DMS153 (cell line): ENCODE measurements at places on chromosomes 6 and 20.

DNA sequence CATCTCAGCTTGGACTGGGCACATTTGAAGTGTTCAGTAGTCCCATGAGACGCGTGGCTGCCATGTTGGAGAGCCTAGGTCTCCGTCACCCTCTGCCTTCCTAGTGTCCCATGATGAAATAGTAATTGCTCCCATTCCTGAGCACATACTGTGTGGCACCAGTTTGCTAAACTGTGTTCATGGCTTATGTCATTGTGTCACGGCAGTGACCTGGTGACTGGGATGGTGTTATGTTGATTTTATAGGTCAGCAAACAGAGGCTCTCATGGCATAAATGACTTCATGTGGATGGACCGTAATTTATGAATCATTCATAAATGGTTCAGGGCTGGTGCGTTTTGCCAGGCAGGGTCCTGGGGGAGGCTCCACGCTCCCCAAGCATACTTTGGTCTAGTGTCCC lies 3.8 kb downstream of the BCAS4 start:
- no peak for DNase-seq

GRCh38 chr6:34512738-34513115 lies 43.4 kb downstream of the SPDEF start:
- DNase-seq: no peak

- DNase-seq: no peak
Observed at GRCh38 chr20:33209789-33210188, 7.4 kb upstream of the BPIFA3 start.

- DNase-seq: no peak
Observed at GRCh38 chr20:58436868-58437645, 48.0 kb downstream of the VAPB start.

DNA sequence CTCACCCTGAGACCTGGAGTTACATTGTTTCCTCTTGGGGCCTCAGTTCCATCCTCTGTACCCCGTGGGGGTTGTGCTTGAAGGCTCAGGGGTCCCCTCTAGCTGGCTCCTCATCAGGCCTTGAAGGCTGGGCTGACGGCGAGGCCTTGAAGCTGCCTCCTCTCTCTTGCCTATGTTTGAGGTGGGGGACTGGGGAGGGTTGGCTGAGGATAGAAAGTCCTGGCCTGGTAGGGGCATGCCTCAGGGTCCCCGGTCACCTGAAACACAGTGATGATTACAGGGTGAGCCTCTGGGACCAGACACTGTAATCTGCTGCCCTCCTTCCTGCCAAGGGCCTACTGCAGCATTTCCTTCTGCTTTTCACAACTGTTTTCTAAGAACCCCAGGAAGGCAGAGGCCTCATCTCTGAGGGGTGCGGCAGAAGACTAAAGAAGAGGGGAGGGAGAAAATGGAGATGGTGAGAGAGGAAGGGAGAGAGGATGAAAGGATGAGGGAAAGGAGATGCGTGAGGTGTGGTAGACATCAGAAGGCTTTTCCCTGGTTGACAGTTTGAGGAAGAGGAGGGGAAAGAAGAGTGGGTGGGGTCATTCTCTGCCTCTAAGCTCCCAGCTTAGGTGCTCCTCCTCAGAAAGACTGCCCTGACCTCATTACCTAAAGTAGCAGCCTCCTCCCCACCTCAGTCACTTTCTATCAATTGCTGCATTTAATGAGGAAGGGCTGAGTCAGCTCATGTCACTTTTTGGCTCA lies 29.7 kb downstream of the VEGFA start:
- no peak for DNase-seq

DNA sequence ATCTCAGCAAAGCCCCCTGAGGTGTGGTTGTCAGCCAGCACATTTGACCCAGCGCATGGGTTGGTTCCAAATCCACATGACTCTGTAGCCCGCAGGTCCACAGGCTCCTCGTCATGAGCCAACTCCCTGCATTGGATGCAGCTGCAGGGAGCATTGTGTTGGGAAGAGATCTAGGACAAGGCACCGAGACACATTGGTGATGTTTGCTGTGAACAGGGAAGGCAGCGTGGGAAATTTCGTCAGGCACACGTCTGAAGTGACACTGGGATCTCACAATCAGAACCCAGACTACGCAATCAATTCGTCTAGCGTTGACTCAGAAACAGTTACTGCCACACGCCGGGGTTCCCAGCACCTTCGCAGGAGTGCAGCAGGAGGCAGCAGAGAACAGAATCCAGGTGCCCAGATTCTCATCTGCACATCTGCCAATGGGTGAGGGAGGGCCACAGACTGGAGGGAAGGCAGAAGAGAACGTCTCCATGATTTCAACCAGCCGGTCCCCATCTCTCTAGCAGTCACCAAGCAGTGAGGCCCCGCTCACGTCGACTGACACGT lies 177.0 kb downstream of the TTLL2 start:
- DNase-seq: no peak

- no peak for DNase-seq
Observed at GRCh38 chr6:146433881-146434731, 109.5 kb upstream of the RAB32 start.

- DNase-seq: no peak
Observed at GRCh38 chr6:144547409-144547808, 262.3 kb downstream of the UTRN start.

DNA sequence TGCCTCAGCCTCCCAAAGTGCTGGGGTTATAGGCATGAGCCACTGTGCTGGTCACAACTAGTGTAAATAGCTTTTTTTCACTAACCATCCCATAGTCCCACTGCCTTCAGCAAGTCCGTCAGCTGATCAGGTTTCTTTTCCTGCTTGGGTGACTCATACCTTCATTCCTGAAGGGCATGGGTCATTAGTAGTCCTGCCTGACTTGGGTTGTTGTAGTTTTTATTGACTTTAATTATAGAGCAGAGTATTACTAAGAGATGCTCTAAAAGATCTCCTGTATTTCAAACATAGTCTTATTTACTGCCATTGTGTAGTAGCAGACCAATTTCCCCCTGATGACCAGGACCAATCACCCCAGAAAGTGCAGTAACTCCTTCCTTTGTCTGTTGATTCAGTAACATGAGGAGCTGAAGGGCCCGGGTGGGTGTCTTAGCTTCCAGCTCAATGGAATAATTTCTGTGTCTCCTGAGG lies 25.8 kb downstream of the HLA-C start:
- DNase-seq: peak; percentile 16

DNA sequence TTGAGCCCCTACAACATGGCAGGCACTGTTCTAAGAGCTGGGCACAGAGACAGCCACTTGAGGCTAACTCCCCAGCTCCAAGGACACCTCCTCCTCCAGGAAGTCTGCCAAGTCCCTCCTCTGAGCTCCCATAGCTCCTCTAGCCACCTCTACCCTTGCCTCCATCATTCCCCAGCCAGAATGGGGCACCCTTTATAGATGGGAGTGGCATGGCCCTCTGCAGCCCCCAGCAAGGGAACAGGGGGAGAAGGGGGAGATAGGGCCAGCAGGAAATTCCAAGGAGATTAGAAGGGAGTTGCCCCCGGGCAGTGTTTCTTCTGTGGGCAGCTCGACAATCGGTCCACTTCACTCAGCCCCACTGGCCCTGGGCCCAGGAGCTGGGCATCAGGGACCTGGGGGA lies 19.7 kb upstream of the TLDC2 start:
- no peak for DNase-seq

- DNase-seq: no peak
Observed at GRCh38 chr20:62044631-62045030, 21.1 kb downstream of the TAF4 start.

- no peak for DNase-seq
Observed at GRCh38 chr6:123562677-123563076, 74.1 kb downstream of the TRDN start.
